Thyroid gland (tissue), 4 donors: ENCODE measurements at places on chromosomes 3 and 15. TPM values are rescaled to one million over a fixed set of nuclear protein-coding genes. Genes with fewer than 3 reads are reported as not detected.

The MORC1 gene
- not detected for total RNA-seq

DNA sequence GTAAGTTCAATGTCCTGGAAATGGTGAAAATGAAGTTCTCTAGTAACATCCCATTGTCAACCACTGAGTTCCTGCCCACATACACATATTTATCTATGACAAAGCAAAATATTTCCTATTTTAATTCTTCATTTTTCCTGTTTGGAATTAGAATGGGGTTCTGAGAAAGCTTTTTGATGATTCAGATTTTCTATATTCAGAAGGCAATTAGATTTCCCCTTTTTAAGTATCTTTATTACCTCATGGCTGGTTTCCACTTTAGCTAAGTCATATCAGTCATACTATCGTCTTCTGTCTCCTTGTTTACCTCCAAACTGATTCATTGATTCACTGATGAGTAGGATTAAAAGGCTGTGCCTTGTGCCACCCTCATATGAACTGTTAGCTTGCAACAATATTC, 17.9 kb downstream of the ETFA start:
- no peak for DNase-seq

The GABRR3 gene
- under 0.01 TPM for total RNA-seq

The CELSR3 gene
- 0.54 TPM for total RNA-seq

DNA sequence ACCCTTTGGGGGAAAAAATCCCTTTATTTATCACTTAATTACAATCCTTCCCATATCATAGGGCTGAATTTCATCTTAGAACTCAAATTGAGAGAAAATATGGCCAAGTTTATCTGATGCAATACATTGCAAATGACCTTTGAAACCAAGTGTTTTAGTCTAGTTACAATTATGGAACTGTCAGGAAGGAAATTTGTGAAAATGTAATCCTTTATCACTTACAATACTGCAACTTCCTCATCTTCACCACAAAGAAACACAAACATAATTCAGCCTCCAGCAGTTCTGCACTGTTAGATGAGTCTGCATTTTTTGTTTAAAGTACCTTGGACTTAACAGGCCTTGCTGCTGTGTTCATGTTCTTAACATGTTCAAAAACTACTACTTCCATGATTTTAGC, 4.6 kb downstream of the CCPG1 start:
- DNase-seq = no peak

DNA sequence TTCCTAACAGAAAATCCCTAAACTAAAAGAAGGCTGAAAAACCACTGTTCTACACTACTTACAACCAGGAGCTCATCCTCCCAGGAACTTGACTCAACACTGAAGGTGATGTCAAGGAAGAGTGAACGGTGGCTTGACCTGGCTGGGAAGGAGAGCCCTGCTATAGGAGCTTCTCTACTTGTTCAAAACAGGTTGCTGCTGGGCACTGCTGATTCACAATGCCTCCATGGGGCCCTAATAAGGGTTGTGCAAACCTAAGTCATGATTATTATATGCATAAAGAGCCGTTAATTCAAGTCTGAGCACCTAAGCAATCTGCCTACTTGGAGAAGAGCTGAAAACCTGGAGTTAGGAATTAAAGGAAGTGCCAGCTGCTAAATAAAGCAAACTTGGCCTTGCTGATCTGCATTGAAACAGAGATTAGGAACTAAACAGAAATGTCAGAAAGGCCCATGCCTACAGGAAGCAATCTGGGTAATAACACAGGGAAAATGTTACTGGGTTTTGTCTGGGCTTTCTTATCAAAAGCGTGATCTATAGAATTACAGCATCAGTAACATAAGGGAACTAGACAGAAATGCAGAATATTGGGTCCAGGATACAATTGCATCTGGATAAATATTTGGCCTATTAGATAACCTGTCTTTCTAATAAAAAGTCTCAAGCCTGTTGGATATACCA, 243.2 kb downstream of the NEK10 start:
- DNase-seq = no peak

The EFCC1 gene
- 16.8 TPM for total RNA-seq

The SI gene
- not detected for total RNA-seq

The EEFSEC gene
- 26.6 TPM for total RNA-seq

The FEZF2 gene
- total RNA-seq = not detected

GRCh38 chr3:107208100-107208499, 169.1 kb upstream of the CCDC54 start:
- peak; percentile 11 for DNase-seq
